ENCODE measurements at places on chromosomes 6 and 20.

DNA sequence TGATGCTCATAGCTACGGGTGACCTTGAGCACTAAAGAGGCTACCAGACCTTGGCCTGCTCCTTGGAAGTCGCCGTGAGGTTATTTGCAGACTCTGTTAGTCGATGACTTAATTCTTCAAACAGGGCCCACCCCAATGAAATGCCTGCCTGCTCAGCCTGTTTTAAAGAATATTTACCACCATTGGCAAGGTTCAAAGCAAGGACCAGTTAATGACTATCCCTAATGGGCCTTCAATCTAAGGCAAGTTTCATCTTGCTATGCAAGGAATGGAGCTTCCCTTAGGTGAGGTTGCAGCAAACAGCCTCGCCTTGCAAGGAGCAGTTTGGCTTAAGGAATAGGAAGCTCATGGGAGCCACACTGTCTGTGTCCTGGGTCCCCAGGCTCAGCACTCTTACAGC, 22.9 kb upstream of the SPO11 start:
- no peak for DNase-seq

GRCh38 chr6:139905404-139906052, 531.1 kb upstream of the CITED2 start:
- DNase-seq, result no peak

DNA sequence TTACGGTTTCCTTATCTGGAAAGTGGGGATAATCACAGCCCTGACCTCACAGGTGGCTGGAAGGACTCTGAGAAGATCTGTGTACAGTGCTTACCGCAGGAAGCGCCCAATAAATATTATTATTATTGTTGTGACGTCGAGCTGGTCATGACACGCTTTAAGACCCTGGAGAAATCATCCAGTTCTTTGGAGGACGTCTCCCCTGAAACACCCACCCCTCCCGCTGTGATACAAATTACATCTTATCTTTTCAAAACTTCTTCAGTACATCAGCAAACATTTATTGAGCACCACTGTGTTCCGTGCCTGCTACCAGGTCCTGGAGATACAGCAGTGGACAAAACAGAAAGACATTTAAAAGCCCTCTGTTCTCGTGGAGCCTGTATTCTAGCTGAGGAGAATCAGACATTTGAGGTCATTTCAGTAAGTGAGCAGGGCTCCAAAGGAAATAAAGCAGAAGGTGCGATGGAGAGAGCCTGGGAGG, 118.7 kb downstream of the CEBPB start:
- no peak for DNase-seq

- DNase-seq, result peak; percentile 32
These were observed 10.8 kb upstream of the ARMC2 start for GRCh38 chr6:108837236-108837971.

- peak; percentile 84 for DNase-seq
These were observed 88.9 kb upstream of the NT5E start for GRCh38 chr6:85360794-85361642.

- DNase-seq, result peak; percentile 31
These were observed 407.0 kb upstream of the SOX4 start for GRCh38 chr6:21186479-21187055.

- DNase-seq, result peak; percentile 36
These were observed 31.1 kb downstream of the ARID1B start for GRCh38 chr6:156808287-156808686.

- no peak for DNase-seq
These were observed 27.9 kb upstream of the SLC2A12 start for GRCh38 chr6:134080171-134080795.

- no peak for DNase-seq
These were observed 166.3 kb downstream of the DTNBP1 start for GRCh38 chr6:15496345-15497131.

DNA sequence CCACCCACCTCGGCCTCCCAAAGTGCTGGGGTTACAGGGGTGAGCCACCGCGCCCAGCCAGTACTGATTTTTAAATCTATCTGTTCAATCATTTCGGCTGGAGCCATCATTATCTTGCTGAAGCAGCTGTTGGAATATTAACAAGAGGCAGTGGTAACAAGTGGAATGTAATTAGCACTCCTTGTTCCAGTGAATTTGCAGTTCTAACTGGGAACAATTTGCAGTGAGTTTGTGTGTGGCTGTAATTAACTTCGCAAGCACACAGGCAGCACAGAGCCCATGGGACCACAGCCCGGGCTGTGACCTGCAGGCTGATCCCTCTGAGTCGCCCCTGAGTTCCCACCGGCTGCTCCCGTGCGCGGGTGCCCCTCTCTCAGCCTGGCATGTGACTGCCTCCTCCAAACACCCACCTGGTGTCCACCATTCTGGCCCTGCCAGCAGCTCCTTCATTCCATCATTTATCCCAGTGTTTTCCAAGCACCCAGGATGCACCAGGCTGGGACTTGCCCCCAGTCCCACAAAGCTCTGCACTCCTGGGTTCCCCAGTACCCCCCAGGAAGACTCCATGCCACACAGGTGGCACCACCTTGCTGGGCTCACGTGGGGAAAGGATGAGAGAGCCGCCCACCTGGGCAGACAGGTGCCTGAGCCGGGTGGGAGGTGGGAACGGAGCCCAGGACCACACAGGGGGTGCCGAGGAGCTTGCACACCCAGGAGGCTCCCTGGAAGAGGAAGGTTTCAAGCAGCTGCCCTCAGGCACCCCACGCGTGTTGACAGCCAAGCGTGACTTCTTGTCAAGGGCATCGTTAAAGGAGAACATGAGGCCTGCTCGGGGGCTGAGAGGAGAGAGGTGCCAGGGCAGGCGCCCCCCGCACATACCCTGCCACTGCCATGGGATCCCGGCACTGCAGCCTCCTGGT, 75.2 kb downstream of the YTHDF1 start:
- no peak for DNase-seq

GRCh38 chr6:25233226-25233625, 45.9 kb upstream of the CARMIL1 start:
- no peak for DNase-seq

DNA sequence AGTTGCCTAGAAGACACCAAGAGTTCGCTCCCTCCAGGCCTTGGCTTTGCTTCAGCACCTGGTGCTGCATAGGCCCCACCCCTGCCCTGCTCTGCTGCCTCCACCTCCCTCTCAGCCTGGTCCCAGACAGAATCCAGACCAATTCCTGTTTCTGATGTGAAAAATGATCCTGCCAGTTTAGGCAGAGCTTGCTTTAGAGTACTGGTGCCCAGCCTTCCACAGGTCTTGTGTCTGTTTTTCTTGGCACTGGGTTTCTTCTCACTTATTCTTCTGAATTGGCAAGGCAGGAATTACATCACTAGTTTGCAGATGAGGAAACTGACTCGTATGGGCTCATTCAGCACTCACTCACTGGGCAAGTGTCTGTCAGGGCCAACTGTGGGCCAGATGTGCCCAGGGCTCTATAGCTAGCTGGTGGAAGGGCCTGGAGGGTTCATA, 53.0 kb downstream of the HLA-A start:
- DNase-seq, result peak; percentile 44

DNA sequence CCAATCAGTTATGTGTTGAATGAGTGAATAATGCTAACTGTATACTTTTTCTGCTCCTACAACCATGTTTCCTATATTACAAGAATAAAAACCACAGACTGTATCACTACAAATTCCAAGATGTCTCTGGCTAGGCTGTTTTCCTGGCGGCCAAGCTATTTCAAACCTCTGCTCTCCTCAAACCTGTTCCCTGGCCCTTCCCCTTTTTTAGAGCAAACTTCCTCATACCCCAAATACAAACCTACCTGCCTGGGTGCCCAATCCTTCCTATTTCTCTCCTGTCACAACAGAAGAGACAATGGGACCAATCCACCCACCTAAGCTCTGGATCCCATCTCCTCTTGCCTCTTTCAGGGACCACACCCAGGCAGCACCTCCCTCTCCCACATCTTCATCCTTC, 7.5 kb downstream of the TOMM34 start:
- no peak for DNase-seq

DNA sequence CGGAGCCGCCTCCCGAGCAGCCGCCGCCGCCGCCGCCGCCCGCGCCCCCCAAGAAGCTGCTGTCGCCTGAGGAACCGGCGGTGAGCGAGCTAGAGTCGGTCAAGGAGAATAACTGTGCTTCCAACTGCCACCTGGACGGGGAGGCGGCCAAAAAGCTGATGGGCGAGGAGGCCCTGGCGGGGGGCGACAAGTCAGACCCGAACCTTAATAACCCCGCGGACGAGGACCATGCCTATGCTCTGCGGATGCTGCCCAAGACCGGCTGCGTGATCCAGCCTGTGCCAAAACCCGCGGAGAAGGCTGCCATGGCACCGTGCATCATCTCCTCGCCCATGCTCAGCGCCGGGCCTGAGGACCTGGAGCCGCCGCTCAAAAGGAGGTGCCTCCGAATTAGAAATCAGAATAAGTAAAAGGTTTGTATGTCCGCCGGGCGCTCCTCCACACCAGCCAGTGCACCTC, 145.2 kb downstream of the SOBP start:
- no peak for DNase-seq

GRCh38 chr20:14711652-14712051, 374.2 kb upstream of the FLRT3 start:
- peak; percentile 46 for DNase-seq

- no peak for DNase-seq
These were observed 280.6 kb downstream of the KHDC1L start for GRCh38 chr6:72944660-72945059.

GRCh38 chr6:44223319-44224028, at the start of gene SLC29A1:
Gene SLC29A1, plus strand, starts transcription at chr6:44223595. Its CDS starts 3,719 bp downstream, at chr6:44227314.
- DNase-seq, result peak; percentile 77

GRCh38 chr20:11457488-11457887, 460.2 kb upstream of the BTBD3 start:
- DNase-seq, result peak; percentile 84

DNA sequence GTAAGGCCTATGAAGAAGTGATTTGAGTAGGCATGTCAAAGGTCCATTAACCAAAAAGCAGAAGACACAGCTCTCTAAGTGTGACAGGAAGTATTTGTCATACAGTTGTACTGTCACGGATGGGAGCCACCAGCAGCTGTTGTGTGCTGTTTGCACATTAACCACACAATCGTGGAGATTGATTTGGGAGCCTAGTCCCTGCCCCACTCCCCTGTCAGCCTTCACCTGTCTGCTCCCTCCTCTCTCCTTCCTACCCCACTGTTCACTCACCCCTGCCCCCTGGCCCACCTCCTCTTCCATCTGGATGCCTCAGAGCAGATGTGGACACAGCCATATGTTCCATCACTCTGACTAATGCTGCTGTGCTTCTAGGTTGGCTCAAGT, 124.7 kb upstream of the SPACA1 start:
- DNase-seq, result no peak

DNA sequence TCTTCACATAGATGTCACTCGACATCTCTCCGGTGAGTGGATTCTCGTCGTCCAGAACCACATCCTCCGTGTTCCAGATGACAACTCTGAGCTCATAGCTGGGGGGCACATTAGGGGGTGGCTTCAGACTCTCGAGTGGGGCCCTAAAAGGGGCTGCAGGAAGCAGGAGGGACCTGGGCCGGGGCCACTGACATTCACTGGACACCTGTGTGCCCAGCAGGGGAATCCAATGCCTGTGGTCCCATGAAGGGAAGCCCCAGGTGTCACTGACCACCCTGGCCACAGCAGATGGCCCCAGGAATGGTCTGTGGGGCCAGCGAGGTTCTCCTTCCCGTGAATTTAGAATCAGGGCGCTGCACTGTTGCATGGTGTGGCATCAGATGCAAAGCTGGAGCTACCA, 18.7 kb downstream of the ERGIC3 start:
- DNase-seq, result no peak

DNA sequence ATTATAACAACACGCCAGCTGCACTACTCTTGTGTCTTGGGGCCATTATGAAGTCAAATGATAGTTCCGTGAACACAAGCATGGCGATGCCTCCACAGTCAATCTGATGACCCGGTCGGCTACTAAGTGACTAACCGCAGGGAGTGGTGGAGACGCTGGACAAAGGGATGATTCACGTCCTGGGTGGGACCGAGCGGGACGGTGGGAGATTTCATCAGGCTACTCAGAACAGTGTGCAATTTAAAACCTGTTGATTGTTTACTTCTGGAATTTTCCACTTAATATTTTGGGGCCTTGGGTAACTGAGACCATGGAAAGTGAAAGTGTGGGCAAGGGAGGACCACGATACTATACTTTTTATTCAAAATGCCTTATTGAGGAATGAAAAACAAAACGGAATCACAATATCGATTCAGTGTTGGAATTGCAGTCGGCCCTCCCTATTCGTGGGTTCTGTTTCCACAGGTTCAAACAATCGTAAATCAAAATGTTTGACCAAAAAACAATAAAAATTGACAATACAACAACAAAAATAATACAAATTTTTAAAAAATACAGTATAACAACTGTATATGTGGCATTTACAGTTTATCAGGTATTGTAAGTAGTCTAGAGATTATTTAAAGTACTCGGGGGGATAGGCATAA, 66.5 kb downstream of the MYLK4 start:
- DNase-seq, result peak; percentile 36

- peak; percentile 29 for DNase-seq
These were observed 120.9 kb upstream of the IFNGR1 start for GRCh38 chr6:137339929-137340559.

DNA sequence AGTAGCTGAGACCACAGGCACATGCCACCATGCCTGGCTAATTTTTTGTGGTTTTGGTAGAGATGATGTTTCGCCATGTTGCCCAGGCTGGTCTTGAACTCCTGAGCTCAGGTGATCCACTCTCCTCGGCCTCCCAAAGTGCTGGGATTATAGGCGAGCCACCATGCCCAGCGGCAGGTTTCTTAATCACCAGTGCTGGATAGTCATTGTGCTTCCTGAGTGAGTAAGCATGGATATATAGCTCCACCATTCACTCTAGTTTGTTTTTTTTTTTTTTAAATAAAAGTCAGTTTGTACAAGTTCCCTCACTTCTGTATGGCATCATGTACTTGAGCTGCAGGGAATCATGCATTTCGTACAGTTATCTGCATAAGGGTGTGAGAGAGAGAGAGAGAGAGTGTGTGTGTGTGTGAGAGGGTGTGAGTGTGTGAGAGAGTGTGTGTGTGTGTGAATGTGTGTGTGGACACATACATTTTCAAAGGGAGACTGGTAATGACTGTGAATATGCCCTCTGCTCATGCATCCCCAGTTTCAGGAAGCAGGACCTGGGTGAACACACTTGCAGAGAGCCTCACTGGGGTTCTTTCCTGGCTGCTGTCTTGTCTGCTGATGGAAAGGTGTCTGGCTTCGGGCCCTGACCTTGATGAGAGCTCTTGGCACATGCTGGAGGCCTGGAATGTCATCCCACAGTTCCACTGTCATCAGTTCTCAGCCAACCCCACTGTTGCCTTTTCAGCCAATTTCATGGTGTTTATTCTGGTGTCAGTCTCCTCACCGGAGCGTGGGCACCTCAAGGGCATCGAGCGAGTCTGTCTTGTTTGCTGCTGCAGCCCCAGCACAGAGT, 65.0 kb upstream of the XRN2 start:
- DNase-seq, result no peak
